ENCODE measurements at places on chromosomes 5 and 9.
A peak's percentile ranks its signal among the peaks of the same experiment; 100 is the strongest.

DNA sequence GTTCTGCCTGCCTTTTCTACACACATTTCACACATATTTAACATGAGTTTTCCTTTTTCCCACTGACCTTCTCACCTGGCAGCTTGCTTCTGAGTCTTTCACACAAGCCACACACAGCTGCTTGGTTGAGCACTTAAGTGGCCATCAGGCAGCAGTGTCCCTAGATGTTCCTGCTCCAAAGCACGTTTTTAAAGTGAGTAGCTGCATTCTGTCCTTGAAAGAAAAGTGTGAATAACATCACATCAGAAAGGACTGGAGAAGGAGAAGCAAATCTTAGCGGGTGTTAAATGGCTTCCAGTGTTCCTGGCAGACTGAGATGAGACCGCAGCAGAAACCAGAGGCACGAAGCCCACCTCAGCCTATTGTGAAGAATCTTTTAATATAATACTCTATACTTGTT lies 209.2 kb upstream of the IRX4 start:
- DNase-seq: no peak

GRCh38 chr5:10932426-10932825 lies 171.4 kb upstream of the DAP start:
- DNase-seq: no peak

- no peak for DNase-seq
Observed at GRCh38 chr5:158614951-158615350, 484.8 kb downstream of the EBF1 start.

DNA sequence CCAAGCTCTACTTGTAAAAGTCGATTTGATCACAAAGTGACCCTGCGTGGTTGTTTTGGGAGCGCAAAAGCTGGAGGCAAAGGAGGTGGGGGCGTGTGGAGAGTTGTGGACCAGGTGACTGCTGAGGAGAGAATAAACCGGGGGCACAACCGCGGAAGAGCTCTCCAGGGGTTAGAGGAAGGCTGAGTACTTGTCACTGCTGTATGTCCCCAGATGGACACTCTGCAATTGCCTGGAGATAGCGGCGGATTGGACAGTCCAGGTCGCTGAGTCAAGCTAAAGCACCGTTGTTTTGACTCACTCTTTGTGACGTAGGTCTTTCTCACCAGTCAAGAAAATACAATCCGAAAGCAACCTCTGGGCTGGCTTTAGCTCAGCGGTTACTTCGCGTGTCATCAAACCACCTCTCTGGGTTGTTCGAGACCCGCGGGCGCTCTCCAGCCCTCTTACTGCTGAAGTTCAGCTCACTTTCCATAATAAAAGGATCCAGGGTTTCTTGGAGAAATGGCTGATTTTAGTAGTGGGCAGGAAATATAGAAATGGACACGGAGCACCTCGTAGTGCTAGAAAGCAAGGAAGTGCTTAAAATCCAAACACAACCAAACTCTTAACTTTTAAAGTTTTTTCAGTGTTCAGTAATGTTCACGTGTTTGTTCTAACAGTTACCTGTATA lies 25.7 kb downstream of the ZMAT2 start:
- DNase-seq: peak; percentile 61

DNA sequence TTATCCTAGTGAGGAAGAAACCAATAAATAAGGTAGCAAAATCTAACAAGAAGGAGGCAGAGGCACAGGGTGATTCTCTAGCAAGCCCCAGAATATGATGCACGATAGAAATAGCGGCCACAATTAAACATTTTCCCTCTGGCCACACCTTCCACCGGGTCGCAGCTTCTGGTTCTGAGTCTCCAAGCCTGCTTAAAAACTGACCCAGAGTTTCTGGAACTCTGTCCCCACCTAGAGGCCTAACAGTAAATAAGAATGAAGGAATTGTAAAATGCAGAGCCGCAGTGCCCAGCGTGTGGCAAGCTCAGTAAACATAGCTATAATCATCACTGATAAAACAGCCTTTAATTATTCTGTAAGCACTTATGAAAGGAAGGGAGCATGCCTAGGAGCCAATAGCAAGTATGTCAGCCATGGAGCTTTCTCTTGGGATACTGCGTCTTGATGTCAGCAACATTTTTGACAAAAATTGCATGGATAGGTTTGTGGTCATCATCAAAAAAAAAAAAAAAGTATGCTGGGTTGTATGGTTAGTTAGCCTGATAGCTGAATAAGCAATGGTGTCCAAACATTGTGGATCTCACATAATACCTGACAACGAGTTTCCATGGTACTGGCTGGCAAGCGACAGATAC lies 465.5 kb downstream of the DNAH5 start:
- peak; percentile 2 for DNase-seq

DNA sequence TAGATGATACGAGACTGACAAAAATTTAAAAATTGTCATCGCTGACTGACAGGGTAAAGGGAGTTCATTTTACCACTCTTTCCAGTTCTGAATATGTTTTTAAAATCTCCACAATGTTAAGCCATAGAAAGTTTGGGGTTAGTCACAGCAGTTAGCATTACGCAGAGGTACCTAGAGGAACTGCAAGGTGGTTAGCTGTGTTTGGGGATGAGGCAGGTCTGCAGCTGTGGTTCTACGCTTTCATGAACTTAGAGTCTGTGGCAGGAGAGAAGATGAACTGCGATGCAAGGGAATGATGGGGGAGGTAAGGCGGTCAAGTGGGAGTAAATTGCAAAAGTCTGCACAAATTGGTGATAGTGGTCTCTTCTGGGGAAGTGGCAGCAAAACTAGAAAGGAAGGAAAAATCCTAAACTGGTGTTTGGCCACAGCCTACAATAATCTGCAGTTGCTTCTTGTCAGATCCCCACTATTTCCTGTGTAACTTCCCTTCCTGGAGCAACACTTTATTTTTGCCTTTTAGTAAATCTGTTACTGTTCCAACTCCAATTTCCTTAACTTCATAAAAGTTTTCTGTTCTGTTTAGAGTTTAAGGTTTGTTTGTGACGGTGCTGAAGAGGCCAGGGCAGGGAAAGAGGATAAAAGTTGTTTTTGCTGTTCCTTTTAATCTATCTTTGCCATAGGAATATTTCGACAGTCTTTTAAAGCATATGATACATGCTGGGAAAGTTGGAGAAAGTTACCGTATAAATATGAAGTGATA lies 38.6 kb upstream of the SNX2 start:
- DNase-seq: no peak

GRCh38 chr9:121498487-121499176 lies 1.0 kb downstream of the GGTA1 start:
- DNase-seq: no peak

GRCh38 chr5:125668884-125669283 lies 754.3 kb upstream of the GRAMD2B start:
- DNase-seq: no peak

- no peak for DNase-seq
Observed at GRCh38 chr9:18492612-18493011, 18.7 kb downstream of the ADAMTSL1 start.

- DNase-seq: no peak
Observed at GRCh38 chr5:55758231-55758630, 20.4 kb downstream of the DDX4 start.

- peak; percentile 72 for DNase-seq
Observed at GRCh38 chr9:96217754-96218693, 84.0 kb downstream of the HSD17B3 start.

DNA sequence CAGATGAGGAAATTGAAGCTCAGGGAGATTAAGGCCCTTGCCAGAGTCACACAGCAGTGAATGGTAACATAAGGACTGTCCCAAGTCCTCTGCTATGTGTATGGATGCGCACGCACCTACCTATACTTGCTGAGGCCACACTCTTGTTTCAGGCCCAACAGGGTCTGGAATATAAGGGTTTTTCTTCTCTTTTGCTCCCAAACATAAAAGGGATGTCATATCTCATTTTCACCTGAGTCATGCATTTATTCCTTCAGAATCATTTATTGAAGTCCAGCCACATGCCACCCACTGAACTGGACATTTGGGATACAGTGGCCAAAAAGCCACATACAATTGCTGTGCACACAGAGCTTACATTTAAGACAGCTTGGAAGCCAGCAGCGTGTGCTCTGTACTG lies 92.0 kb downstream of the SH3TC2 start:
- DNase-seq: no peak

- DNase-seq: no peak
Observed at GRCh38 chr9:8845376-8845775, 1045.8 kb upstream of the DMAC1 start.

GRCh38 chr5:42423285-42424165 lies at the start of gene GHR:
TSS of gene GHR (plus strand) at chr5:42423439. CDS start at chr5:42565875, 142,436 bp downstream.
- DNase-seq: no peak

DNA sequence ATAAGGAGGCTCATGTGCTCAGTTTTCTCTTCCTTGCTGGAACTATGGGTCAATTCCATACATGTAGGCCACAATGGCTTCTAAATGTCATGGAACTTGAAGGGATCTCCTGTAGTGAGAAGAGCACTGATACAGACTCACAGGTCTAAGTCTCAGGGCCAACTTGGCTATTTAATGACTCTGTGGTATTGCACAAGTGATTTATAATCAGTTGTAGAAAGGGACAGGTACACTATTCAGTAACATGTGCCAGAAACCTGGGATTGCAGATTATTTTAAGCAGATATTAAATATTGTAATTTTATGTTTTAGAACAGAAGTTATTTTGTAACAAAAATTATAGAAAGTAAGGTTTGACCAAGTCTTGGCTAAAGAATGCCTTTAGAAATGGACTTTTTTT lies 241.5 kb upstream of the PIK3R1 start:
- DNase-seq: no peak

- DNase-seq: no peak
Observed at GRCh38 chr9:77604316-77604715, 43.8 kb downstream of the GNA14 start.

DNA sequence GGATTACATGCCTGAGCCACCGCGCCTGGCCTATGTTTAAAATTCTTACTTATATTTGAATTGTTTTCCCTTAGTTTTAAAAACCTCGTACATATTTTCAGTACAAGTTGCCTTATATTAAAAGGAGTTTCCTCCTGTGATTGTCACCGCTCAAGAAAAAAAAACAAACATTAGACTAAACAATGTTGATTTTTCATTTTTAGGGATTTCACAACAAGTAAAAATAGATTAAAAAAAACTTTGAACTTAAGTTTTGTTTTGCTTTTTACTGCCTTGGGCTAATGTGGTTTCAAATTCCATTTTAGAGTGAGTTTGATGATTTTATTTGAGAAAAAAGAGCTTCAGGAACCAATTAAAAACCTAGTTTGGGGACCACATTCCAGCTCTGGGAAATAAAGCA lies 1196.6 kb upstream of the CDH18 start:
- DNase-seq: no peak

GRCh38 chr5:132076202-132076830 lies 2.7 kb downstream of the CSF2 start:
- no peak for DNase-seq

Data from CD4-positive, alpha-beta T cell treated with Interleukin-1 beta for 1 hour (primary cell).